ENCODE measurements at places on chromosomes 12 and 14.

GRCh38 chr14:88296351-88296750 lies 26.7 kb downstream of the KCNK10 start:
- DNase-seq, result no peak

DNA sequence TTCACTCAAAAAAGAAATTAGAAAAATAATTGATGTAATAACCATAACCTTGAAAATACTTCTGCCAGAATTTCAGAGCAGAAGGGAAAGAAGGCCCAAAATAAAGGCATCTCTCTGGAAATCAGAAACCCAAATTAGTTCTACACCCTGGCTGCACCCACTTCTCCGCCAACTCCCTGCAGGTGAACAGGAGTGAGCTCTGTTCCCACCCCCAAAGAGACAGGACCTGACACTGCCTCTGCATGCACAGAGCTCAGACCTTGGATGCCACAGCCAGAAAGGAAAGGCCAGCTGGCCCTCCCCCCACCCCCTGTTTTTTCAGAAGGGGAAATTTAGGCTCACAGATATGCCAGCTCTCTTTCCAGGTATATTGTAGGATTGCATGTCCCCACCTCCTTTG lies 228.2 kb downstream of the BCL11B start:
- DNase-seq, result no peak

DNA sequence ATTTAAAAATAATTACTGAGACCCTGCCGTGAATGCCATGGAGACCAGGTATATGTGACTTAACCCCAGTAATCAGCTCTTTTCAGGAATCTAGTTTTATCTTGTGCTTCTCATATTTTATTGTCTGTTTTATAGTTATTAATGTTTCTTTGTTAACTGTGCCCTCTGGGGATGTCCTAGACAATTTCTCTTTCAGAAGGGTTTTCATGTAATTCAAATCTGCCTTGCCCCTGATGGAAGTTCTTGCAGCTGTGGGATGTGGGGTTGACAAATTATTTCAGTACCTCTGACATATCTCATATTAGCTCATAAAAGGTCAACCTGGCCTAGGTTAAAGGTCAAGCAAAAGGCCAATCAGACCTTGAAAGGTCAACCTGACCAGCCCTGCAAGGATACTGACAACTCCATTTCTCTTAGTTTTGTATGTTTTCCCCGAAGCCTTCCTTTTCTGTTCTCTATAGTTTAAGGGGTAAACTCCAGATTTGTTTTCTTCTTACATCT lies 182.3 kb downstream of the SLC41A2 start:
- DNase-seq, result no peak

GRCh38 chr14:61229475-61229888 lies 51.7 kb downstream of the TMEM30B start:
- DNase-seq, result no peak

DNA sequence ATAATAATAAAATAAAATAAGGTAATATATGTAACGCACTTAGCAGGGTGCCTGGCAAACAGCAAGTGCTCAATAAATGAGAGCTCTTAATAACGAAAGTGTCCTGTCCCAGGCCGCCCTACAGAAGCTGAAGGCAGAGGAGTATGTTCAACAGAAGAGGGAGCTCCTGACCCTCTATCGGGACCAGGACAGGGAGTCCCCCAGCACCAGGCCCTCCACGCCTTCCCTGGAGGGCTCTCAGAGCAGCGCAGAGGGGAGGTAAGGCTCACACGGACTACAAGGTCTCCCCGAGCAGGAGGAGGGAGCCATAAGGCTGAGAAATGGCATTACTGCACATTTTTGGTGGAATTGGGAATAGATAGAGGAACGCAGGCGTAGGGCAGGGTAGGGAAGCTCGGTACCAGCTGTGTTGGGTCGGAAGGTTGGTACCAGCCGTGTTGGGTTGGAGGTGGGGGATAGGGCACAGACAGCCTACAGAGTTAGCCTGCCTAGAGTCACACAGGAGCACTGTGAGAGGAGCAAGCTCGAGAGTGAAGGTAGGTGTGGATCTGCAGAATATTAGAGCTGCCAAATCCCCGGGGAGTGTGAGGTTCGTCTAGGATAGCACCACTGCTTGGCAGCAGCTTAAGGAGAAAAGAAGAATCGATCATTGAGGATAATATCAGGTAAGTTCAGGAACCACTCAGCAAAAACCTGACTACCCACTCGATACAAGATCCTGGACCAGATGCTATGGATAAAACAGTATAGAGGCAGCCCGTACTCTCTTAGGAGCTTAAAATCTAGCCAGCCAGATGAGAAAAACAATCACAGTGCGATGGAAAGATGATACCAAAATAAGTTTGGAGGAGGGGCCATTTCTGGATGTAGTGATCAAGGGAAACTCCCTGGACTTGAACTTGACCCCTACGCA lies 15.3 kb downstream of the TNFRSF1A start:
- no peak for DNase-seq

GRCh38 chr14:51228391-51228790 lies 11.7 kb upstream of the TMX1 start:
- DNase-seq, result no peak

GRCh38 chr12:68368327-68368726 lies 36.2 kb upstream of the MDM1 start:
- DNase-seq, result no peak

DNA sequence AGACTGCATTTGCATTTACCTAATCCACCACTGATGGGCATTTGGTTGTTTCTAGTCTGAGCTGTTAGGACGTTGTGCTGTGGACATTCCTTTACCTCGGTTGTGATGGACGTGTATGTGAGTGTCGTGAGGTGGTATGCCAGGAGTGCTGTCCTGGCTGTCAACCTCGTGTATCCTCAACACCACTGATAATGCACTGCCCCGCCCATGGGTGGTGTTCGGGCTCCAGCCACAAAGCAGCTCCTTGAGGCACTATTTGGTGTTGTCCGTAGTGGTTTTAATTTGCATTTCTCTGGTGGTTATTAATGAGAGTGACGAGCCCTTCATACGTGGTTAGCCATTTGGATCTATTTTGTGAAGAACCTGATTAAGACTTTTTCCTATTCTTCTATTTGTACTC lies 87.6 kb downstream of the PPP2R5C start:
- DNase-seq, result no peak

- DNase-seq, result no peak
Measured at GRCh38 chr12:56267443-56268071, 815 bp downstream of the COQ10A start.

DNA sequence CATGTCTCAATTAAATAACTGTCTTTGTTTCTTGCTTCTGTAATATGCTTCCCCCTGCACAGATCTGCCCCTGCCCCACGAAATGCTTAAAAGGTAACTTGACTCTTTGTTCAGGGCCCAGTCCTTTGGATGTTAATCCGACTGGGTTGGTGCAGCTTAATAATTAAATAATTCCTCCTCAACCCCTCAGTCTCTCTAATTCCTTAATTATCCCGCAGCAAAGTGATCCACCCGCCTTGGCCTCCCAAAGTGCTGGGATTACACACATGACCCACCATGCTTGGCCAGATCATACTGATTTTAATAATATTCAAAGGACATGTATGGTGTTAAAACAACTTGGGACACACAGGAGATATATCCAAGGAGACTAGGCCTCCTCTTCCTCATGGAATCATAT lies 18.2 kb upstream of the ANAPC7 start:
- DNase-seq, result no peak

DNA sequence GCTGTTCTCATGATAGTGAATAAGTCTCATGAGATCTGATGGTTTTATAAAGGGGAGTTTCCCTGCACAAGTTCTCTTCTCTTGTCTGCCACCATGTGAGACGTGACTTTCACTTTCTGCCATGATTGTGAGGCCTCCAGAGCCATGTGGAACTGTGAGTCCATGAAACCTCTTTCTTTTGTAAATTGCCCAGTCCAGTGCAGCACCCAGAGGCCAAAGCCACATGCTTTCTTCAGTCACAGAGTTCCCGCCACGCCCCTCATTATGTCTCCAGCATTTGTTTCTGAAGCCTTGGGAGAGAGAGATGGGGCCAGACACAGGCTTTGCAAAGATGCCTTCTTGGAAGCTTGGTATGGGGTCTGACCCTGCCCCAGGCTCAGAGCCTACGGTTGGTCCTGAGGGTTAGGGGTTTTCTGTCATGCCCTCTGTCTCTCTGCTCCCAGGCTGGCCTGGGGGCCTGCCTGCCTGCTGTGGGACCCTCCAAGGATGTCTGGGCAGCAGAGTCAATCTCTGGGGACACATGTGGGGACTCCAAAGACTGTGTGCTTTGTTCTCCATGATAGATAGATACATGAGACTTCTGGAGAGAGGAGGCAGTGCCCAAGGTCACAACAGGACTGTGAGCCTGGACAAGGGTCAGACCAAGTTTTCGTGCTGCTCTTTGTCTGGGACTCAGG lies 114.1 kb upstream of the PRMT8 start:
- DNase-seq, result no peak

DNA sequence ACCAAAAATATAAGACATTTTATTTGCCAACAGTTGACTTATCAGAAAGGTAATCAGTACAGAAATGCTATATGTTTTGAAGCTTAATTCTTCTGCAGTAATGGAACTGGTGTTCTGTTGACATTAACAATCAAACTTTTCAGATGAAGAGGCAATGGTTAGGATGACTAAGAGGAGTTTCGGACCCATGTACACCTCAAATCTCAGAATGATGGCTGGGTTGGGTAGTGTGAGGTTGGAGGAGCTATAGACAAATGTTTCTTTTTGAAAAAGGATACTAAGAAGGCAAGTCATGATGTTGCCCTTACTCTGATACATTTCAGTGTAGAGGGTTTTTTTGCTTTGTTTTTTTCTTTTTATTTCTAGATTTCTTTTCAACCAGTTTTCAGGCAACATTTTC lies 66.9 kb downstream of the KNTC1 start:
- DNase-seq, result no peak

- no peak for DNase-seq
Measured at GRCh38 chr12:66679461-66680084, 697 bp upstream of the GRIP1 start.

- no peak for DNase-seq
Measured at GRCh38 chr12:104248444-104248843, 32.9 kb downstream of the TXNRD1 start.

DNA sequence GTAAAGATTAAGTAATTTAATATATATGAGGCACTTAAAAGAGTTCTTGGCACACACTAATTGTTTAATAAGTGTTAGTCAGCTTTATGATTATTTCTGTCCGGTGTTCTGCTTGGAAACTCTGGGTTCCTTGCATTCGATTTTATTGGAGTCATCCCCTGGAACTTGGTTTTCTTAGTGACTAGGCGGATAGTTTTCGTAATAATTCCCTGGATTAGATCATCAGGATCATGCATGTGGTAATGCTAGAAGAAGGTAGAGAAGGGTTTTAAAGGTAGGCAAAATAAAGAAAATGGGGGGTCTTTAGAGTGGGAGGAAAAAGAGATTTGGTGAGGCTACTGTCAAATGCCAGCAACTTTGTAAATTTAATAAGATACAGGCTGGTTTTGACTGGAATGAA lies 88.4 kb downstream of the MYF5 start:
- no peak for DNase-seq

GRCh38 chr12:65121049-65121955 lies at the start of gene WIF1:
Gene WIF1 (minus strand): TSS chr12:65121305. CDS start chr12:65121191, 114 bp downstream.
- DNase-seq, result peak; percentile 29

- DNase-seq, result no peak
Measured at GRCh38 chr12:24591715-24592440, 357.0 kb downstream of the BCAT1 start.

DNA sequence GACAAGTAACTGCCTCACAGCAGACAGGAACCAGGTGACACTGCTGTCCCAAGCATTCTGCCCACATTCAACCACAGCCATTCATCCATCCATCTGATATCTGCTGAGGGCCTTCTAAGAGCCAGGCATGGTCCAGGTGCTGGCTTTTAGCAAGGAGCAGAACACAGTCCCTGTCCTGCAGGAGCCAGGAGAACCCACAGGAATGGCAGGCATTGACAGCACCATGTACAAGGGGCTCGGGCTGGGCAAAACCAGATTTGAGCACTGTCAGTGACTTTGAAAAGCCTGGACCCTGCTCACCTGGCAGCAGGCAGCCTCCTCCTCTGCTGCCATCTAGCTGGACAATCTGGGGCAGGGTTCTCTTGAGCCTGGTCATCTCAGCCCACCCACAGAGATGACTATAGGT lies 137.0 kb downstream of the ZFP36L1 start:
- DNase-seq, result no peak

GRCh38 chr14:77106666-77107065 lies 8.6 kb downstream of the CIPC start:
- DNase-seq, result no peak

DNA sequence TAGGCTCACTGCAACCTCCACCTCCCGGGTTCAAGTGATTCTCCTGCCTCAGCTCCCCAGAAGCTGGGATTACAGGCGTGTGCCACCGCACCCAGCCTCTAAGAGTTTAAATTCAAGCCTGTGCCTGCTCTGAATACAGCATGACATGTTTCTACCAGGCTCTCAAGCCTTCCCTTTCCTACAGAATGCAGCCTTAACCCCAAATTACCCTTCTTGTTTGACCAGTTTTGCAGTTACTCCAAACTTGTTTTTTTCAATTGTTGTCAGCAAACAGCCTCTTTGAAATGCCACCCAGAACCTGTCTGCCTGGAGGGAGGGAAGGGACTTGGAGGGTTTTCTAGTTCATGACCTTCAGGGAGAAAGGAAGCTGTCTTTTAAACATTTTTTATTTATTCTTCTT lies 15.4 kb downstream of the GLTP start:
- no peak for DNase-seq

DNA sequence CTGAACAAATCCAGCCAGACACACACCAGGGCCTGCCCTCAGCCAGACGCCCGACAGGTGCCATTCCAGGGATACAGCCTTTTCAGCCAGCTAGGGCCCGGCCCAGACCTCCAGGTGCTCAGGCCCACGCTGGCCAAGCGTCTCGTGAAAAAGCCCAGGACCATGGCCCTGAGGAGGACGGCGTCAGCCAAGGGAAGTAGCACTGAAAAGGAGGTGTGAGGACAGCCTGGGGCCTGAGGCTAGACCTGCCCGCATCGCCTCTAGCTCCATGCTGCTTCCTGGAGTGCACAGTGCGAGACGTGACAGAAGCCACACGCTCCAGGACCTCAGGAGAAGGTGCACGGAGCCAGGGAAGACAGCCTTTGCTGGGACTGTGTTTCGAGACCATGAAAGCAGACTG lies 29.8 kb downstream of the GOLGA3 start:
- no peak for DNase-seq

GRCh38 chr14:31292937-31293616 lies 85.5 kb upstream of the HECTD1 start:
- no peak for DNase-seq

DNA sequence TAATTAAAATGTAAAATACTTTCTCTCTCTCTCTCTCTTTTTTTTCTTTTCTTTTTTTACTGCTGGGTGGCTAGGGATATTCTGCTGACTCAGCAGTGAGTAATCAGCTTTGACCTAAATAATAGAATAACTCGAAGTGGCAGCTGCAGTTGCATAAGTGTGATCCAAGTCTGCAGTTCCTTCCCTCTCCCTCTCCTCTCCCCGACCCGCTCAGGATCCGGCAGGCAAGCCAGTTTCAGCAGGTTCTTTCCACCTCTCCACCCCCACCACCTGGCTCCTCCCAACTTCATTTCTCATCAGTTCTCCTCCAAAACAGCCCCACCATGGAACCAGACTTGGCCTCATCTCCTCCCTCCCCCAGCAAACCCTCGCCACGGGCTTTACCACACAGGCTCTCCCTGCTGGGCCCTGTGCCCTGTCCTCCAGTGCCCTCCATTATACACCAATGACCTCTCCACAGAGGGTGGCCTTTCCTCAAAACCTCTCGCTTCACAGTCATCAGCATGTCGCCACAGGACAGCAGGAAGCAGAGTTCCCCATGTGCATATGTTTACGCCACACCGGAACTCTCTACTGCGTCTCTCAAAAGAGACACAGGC lies 22.4 kb downstream of the SLC7A8 start:
- DNase-seq, result no peak

Measured in stimulated activated CD4-positive, alpha-beta T cell treated with anti-CD3 and anti-CD28 coated beads, Interleukin-2, amount 100 ng/mL, for 4 hours (primary cell).